ENCODE measurements at places on chromosomes 2 and 18.
A peak's percentile ranks its signal among the peaks of the same experiment; 100 is the strongest.

DNA sequence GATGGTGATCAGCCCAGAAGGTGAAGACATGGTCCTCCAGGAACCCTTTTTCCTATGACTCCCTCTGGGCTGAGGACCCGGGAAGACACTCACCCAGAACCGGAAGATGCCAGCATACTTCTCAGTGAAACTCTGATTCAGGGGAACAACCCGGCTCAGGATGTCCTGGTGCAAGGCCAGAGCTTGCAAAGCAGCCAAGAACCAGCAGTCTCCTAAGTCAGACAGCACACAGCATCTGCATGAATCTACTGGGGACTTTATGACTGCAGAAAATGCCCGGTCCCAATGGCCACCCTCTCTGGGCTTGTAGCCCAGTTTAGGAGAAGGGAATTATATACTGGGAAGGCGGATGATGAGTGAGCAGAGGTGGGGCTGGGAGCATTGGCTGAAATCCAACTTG, 15.3 kb downstream of the CAPN14 start:
- no peak for DNase-seq

DNA sequence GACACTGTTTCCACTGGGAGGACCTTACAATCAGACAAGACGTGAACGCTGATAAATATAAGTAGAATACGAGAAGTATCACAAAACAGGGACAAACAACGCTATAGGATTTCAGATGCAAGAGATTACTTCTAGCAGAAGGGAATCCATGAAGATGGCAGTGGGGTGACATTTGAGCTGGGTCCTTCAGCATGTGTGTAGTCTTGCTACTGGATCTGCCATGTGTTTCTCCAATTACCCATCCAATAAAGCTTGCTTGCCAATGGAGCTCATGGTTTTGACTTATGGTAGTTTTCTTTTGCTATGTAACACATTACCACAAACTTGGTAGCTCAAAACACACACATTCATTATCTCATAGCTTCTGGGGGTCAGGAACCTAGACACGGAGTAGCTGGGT, 32.8 kb upstream of the LGALSL start:
- DNase-seq = no peak

- DNase-seq = peak; percentile 77
These were observed 152.6 kb upstream of the TTC39C start for GRCh38 chr18:23861805-23862470.

GRCh38 chr2:120700659-120701058, 35.0 kb upstream of the GLI2 start:
- DNase-seq = no peak

DNA sequence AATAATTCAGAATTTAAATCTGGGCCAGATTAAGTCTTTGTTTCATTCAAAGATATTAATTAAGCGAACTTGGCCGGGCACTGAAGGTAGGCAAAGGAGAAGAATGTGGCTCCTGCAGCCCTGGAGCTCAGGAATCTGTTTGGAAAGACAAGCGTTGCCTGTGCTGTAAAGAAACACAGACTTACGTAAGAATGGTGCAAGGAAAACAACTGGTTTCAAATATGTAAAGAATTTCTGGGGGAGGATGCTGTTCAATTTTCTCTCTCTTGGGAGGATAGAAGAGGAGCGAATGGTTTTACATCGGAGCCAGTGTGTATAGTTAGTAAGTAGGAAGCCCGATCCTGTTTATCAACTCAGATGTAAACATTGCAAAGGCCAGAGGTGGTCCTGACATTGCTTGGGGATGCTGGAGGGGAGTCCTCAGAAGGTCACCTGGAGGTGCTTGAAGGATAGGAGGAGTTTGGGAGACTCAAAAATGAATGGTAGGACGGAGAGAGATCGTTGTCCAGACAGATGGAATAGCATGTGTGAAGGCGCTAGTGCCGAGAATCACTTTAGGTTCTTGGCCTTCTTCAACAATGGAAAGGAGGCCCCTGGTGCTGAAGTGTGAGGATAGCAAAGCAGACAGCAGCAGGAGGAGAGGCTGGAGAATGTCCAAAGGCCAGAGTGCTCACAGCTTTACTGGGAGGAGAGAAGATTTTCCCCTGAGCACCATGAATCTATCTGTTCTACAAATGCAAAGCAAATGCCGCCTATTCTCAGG, 456.1 kb downstream of the LPIN1 start:
- DNase-seq = no peak

Measured in GDM1 (cell line).